ENCODE measurements at places on chromosomes 2 and 18. TPM values are rescaled to one million over a fixed set of nuclear protein-coding genes. Genes with fewer than 3 reads are reported as not detected.

Gene C2orf66
- total RNA-seq: 0.09 TPM

Gene RFTN2
- total RNA-seq: 3.8 TPM

Gene LCT
- total RNA-seq: not detected

Gene G6PC2
- not detected for total RNA-seq

Gene LOXHD1
- not detected for total RNA-seq

Gene CRYBA2
- total RNA-seq: not detected

Gene EPAS1
- total RNA-seq: 159 TPM

Gene C2orf15
- total RNA-seq: 0.18 TPM

Gene C2orf76
- 9.3 TPM for total RNA-seq

Gene NT5C1B
- total RNA-seq: not detected

Gene MOGAT1
- total RNA-seq: not detected

Gene SLC9A2
- under 0.01 TPM for total RNA-seq

Gene CYP26B1
- total RNA-seq: 1.3 TPM

Gene KYNU
- total RNA-seq: not detected

Gene ICA1L
- total RNA-seq: 1.3 TPM

Gene NT5DC4
- not detected for total RNA-seq

Gene SCYGR4
- not detected for total RNA-seq

Gene PLEK
- total RNA-seq: 0.09 TPM

Gene ARHGAP25
- total RNA-seq: 3.1 TPM

Gene CSRNP3
- not detected for total RNA-seq

Gene DUSP2
- 0.54 TPM for total RNA-seq

Gene INPP1
- total RNA-seq: 16.1 TPM

Gene DCDC2C
- not detected for total RNA-seq

Gene GALR1
- not detected for total RNA-seq

Gene SERPINB7
- not detected for total RNA-seq

Gene UGT1A1
- not detected for total RNA-seq

Gene UGT1A4
- total RNA-seq: not detected

Gene INPP5D
- 26.9 TPM for total RNA-seq

Gene HYCC2
- total RNA-seq: 10.4 TPM

Gene EDAR
- not detected for total RNA-seq

Gene IL36B
- total RNA-seq: not detected

Gene GALNT3
- 0.09 TPM for total RNA-seq

Gene CCNYL1
- total RNA-seq: 26.4 TPM

Gene TOGARAM2
- under 0.01 TPM for total RNA-seq
